Hepatocyte (in vitro differentiated cells): ENCODE measurements at places on chromosomes 12 and 14.
A peak's percentile ranks its signal among the peaks of the same experiment; 100 is the strongest.

- DNase-seq: no peak
These were observed 39.2 kb downstream of the CDK17 start for GRCh38 chr12:96361074-96361473.

DNA sequence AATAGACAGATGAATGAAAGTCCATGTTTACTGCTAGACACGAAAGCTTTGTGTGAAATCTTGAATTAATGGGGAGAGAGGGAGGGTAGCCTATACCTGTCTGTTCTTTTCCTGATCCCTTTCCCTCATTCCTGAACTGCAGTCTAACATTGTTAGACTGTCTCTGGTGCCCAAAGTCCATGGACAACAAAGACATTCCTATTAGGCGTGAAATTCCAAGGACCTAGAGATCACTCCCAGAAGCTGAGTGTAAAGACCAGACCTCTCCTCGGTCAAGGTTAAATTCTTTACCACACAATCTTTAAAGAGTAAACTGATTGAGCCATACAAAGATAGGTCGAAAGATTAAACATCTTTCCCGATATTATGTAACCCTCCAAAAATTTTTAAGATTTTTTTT is 270.7 kb upstream of the GARIN2 start:
- DNase-seq: no peak

- no peak for DNase-seq
These were observed 187.2 kb downstream of the KCNA5 start for GRCh38 chr12:5230861-5231260.

GRCh38 chr14:52314595-52315354 is 663 bp downstream of the PTGER2 start:
- peak; percentile 30 for DNase-seq
